ENCODE measurements at places on chromosomes 11 and 22.
A peak's percentile ranks its signal among the peaks of the same experiment; 100 is the strongest.

DNA sequence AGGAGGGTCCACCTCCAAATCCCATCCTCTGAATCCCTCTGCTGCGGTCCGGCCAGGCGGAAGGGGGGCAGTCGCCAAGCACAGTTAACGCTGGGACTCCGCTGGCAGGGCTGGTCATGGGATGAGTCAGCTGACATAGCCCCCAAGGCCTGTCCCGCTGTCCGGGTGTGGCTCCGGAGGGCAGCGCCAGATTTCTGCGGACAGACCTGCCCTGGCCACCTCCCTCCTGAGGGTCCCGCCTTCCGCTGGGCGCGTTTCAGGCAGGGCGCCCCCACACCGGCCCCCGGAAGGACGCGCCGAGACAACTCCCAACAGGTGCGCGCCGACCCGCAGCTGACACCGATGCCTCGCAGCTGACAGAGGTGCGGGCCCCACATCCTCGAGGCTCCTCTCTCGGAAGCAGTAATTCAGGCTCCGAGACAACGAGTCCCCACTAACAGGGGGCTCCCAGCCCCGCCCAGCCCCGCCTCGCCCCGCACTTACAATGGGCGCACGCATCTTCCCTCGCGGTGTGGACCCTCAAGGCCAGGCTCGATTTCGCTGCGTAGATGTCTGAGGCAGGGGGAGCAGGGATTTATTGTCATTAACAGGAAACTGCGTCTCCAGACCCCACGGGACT, 607 bp downstream of the PLAAT3 start:
- DNase-seq, result no peak

- DNase-seq, result peak; percentile 12
These were observed 1.9 kb downstream of the PIWIL3 start for GRCh38 chr22:24772493-24773220.

DNA sequence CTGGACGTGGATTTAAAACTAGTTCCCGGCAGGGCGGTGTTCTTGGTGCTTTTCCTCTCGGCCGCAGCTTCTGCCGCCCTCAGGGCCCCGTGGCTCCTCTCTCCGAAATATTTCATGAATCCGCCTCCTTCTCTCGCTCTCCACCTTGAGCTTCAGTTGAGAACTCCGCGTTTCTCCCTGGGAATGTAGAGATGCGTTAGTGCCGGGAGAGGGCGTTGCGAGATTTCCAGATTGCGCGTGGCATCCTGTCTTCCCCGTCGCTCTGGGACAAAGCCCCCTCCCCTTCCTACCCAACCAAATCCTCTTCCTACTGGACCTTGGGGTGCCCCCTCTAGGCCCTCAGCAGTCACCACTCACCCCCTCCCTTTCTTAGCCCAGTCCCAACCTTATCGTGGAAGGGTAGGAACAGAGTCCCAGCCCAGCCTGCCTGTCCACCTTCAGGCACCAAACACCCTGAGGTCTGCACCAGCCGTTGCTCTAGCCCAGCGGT, 15.5 kb upstream of the RAC2 start:
- peak; percentile 61 for DNase-seq

GRCh38 chr11:26778000-26778757, 56.3 kb upstream of the SLC5A12 start:
- DNase-seq, result peak; percentile 98

DNA sequence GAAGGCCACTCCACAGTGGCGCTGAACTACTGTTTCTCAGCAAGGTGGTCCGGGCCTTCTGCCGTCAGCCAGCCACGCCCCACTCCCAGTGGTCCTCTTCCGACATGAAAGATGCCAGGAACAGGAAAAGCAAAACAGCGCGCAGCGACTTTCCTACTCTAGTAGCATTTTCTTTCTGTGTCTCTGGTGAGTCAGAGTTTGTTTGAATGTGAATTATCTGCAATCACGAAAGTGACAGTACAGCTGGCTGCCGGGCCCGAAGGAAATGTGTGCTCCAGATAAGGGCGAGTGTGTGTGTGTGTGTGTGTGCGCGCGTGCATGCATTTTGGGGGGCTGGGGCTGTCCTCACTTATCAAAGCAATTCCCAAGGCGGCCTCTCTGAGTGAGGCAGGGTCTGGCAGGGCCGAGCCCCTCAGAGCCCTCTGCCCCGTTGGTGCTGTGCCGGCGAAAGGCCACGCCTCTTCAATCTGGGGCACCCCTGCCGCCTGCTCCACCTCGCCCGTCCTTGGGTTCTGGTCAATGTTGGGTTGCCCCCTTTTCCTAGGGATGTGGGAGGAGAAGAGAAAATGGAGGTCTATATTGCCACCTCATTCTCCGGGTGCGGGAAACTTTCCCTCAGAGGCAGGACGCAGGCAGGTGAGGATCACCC, 288.5 kb downstream of the KIRREL3 start:
- DNase-seq, result peak; percentile 48

DNA sequence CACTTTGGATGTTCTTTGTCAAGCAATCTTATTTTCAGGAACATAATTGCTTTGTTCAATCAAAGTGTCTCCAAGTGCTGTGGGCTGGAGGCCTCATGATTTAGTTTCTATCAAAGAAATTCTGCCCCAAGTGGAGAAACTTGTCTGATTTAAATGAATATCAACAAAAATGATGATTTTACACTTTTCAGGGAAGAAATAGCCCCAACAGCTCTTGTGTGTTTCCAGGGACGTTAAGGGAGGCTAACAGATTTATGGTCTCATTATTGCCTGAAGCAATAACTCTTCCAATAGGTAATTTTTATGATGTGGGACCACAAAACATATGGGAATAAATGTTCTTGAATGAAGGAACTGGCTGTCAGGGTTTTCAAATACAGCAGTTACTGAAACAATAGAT, 699.1 kb downstream of the FAM181B start:
- DNase-seq, result no peak

DNA sequence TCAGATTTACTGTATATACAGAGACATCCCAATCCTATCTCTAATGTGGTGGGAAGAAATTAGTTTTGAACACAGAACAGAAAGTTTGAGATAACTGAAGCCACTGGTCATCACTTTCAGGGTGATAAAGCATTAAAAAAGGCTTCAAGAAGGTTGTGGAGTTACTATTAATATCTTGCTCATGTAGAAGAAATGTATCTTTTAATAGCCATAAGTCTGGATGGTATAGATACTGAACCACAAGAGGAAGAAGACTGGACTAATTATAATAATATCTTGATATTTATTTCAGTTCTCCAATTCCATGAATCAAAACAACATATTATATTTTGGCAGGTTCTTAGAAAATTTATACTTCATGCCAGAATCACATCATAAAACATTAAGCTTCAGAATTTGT, 137.1 kb downstream of the TMEM135 start:
- DNase-seq, result no peak

GRCh38 chr11:46383974-46384701, 2.7 kb downstream of the MDK start:
- no peak for DNase-seq

DNA sequence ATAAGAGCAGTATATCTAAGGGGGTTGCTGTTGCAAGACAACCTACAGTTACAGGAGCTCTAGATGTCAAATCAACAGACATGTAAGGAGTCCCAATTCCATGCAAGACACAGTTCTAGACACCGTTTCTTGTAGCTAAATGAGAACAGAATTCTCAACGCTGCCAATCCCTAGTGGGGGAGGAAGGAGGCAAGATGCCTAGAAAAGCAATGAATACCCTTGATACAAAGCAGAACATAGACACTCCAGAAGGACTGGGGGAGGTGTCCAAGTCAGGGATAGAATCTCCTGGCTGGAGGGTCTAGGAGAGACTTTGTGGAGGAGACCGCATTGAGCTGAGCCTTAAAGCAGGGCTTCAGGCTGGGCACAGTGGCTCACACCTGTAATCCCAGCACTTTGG, 280.2 kb downstream of the BUD13 start:
- no peak for DNase-seq

All from fibroblast of upper back skin (primary cell).